Renal pelvis (tissue), 12 donors: ENCODE measurements at places on chromosomes 5 and 9.

- DNase-seq, result no peak
Measured at GRCh38 chr5:133957080-133957479, 11.3 kb downstream of the C5orf15 start.

DNA sequence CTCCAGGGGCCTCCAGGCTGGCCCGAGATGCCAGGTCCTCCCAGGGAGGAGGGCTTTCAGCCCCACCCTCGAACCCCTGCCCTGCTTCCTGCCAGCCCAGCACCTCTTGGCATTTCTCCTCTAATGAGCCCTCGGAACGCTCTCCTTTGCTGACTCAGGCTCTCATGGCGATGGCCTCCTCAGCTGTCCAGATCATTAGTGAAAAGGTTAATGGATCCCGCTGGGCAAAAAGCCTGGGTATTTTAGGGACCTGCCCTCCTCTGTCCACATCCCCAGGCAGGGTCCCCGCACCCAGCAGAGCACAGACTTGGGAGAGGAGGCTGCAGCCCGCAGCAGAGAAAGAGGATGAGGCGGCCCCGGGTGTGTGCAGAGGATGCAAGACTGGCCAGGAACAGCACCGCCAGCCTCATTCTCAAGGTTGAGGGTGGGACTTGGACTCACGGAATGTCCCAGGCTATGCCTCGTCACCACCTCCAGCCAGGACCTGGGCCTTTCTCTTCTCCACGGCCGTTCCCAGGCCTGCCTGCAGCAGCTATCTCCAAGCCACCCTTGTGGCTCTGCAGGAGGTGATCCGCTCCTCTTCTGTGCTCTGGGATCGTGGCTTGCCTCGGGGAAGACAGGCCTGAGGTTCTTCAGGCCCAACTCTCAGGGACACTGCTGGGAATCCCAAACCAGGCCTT, 23.0 kb upstream of the ADAMTS2 start:
- DNase-seq, result no peak

DNA sequence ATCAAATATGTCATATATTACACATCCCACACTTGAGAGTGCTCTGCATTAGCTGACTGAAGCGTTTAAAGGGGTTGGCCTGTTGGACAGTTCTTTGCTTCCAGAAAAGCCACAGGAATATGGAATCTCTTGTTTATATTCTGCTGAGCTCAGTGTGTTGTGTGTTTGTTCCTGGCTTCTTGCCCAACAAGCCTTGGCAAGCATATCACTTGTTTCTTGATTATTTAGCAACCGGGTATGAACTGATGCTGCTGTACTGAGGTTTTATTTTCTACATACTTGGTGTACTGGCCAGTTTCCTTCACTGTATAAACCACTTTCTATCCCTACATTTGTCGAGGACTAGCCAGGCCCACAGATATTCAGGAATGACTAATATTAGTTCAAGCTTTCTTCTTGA, 378.9 kb downstream of the KCTD16 start:
- peak; percentile 59 for DNase-seq

DNA sequence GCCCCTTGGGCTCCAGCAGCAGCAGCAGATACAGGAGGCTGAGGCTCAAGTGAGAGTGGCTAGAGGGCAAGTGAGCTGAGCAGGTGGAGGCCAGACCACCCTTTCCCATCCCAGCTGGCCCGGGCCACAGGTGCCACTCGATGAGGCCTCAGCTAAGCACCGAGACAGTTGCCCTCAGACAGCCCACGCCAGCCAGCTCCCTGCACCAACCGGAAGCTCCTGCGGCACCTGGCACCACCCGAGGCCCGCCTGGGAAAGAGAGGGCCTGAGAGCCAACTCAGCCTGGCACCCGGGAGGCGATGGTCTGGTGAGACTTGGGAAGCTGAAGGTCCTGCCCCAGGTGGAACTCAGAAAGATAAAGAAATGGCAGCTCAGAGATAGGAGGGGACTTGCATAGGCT, 28.3 kb upstream of the TTLL11 start:
- no peak for DNase-seq

GRCh38 chr5:123813937-123814624, 302.1 kb downstream of the CSNK1G3 start:
- DNase-seq, result peak; percentile 69

DNA sequence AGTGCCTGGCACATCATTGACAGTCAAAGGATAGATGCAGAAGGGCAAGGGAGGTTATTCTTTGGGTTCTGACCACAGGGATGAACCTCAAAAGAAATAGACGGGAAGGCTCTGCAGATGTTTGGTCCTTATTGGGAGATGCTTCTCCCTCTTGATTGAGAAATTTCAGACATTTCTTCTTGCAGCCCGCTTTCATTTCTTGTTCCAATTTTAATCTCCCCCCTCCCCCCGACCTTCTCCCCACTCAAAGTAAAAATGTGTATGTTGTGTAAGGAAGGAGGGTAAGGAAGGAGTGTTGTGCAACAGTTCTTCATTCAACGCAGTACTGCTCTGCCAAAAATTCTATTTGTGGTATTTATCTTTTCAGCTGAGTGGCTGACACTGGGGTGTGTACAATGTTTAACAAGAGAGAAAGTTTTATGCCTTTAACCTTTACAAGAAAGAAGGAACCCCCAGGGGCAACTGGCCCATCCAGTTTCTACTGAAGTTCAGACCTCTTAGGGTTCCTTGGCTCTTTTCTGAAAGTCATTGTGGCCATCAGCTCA, 46.3 kb upstream of the TNFSF15 start:
- DNase-seq, result no peak

- no peak for DNase-seq
Measured at GRCh38 chr5:72842816-72843215, 26.4 kb downstream of the TNPO1 start.

DNA sequence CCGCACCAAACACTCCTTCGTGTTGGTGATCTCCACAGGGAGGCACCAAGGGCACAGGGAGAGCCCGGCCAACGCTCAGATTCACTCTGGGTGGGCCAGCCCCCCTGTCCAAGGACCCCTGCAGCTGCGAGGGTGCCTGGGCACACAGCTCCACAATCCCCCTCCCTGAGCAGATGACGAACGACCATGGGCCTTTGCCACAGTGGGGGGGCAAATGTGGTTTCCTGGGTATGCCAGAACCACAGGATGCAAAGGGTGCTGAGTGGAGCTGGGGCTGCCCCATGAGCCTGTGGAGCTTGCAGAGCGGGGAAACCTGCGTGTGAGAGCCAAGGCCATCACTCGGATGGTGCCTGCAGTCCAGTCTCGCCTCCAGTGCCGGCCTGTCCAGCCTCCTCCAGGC, 31.0 kb downstream of the LPCAT1 start:
- no peak for DNase-seq

GRCh38 chr5:63125862-63126261, 547.2 kb downstream of the LRRC70 start:
- DNase-seq, result peak; percentile 4

DNA sequence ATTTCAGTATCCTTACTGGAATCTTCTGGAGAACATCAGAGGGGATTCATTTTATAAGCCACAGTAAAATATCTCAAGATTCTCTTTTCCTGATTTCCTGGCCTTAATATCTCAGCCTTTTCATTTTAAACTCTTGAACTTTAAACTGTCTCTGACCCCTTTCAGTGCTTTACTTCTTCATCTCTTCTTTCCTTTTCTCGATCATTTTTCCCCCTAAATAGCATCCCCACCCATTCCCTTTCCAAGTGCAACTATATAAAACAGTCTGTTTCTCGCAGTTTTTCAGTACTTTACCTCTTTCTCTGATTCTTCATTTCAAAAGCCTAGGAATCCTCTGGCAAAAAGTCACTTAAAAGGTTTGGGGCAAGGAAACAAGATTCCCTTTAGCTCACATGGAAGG, 80.5 kb downstream of the PALM2AKAP2 start:
- no peak for DNase-seq

DNA sequence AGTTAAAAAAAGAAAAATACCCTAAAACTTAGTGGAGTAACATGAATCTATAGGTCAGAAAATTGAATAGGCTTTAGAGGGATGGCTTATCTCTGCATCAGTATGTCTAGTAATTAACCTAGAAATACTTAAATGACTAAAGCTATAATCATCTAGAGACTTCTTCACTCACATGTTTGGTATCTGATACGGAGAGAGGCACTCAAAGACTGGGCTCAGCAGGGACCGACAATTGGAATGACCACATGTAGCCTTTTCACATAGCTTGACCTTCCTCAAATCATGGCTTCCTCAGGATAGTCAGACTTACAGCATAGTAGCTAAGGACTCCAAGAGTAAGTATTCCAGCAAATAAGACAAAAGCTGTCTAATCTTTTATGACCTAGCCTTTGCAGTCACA, 105.3 kb upstream of the RORB start:
- no peak for DNase-seq

- DNase-seq, result no peak
Measured at GRCh38 chr5:10319202-10319851, 11.6 kb upstream of the CMBL start.

DNA sequence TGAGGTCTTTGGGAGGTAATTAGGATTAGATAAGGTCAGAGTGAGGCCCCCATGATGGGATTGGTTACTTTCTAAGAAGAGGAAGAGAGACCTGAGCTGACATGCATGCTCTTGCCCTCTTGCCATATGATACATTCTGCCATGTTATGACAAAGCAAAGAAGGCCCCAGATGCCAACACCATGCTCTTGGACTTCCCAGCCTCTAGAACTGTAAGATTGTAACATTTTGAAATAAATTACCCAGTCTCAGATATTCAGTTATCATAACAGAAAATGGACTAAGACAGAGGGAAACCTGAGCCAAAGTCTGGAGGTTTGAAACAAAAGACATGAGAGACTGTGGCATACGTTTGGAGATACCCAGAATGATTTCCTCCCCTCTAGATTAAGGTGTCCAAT, 318.6 kb downstream of the ARHGEF28 start:
- no peak for DNase-seq

- no peak for DNase-seq
Measured at GRCh38 chr9:107819772-107820565, 330.4 kb upstream of the KLF4 start.

GRCh38 chr5:15683332-15683731, 183.4 kb downstream of the FBXL7 start:
- DNase-seq, result peak; percentile 42

DNA sequence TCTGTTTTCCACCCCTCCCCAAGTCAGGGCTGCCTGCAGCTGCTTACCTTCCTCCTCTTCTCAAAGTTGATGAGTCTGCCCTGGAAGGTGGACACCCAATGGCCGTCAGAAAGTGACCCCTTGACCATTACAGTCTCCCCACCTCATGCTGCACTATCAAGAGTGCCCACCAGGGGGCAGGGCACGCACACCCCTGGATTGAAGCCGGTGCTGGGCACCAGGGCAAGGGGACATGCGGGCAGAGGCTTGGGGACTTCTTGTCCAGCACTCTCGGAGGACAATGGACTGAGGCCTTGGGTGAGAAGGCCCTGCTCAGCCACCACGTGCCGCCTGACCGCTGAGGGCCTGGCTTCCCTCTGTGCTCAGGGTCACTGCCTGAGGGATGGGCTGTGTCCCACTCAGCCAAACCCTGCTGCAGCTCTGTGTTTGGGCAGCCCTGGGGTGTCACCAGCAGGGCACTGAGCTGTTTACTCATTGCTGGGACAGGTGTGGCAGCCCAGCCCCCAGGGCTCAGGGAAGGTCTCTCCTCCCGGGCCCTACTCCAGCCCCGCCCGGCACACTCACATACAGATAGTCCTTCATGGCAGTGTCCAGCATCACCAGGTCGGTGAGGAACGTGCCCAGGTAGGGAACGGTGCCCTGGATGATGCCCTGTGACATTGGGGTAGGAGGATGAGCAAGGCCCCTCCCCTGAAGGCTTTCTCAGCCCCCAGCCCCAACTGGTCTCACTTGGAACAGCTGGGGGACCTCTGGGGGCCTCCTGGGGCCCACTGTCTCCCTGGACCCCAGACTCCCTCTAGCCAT, 17.7 kb downstream of the RALGDS start:
- DNase-seq, result no peak

GRCh38 chr5:115785381-115786065, 30.9 kb downstream of the CDO1 start:
- DNase-seq, result peak; percentile 42

DNA sequence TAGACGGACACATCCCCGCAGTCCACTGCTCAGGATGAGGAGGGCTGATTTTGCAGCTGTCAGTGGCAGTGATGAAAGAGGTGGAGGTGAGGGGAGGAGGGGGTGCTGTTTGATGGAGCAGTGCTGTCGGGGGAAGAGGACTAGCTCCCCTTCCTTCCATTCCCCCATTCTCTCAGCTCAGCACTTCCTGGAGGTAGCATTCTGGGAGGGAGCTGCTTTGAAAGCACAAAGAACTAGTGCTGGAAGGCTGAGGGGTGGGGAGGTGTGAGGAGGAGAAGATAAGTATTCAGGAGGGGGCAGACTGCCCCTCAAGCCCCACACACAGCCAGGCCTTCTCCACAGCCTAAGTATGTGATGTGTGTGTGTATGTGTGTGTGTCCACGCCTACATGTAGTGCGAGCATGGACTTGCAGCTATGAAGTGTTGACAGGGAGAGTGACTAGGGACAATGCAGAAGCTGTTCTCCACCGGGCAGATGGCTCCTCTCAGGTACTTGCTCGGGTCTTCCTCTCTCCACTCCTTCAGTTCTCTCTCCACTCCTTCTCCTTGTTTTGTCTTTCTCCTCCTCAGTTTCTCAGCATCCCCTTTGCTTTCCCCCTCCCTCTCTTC, 65.5 kb upstream of the HSPA9 start:
- no peak for DNase-seq

DNA sequence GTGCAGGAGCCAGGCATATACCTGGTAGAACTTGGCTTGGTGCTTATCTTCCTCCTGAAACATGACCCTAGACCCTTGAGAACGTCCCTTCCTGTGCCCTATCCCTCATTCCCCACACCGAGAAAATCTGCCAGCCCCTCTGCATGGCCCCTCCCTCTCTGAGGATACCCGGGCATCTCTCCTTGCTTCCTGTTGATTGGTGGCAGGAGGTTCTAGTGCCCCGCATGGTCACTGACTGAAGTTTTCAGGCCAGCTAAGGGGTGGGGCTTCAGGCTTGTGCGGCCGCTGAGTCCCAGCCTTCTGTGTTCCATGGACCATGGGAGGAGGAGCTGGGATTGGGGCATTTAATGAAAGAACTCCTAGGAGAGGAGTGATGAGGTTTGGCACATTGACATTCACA, 22.8 kb downstream of the IGIP start:
- DNase-seq, result peak; percentile 16

GRCh38 chr9:6910032-6910431, 152.3 kb downstream of the KDM4C start:
- no peak for DNase-seq

DNA sequence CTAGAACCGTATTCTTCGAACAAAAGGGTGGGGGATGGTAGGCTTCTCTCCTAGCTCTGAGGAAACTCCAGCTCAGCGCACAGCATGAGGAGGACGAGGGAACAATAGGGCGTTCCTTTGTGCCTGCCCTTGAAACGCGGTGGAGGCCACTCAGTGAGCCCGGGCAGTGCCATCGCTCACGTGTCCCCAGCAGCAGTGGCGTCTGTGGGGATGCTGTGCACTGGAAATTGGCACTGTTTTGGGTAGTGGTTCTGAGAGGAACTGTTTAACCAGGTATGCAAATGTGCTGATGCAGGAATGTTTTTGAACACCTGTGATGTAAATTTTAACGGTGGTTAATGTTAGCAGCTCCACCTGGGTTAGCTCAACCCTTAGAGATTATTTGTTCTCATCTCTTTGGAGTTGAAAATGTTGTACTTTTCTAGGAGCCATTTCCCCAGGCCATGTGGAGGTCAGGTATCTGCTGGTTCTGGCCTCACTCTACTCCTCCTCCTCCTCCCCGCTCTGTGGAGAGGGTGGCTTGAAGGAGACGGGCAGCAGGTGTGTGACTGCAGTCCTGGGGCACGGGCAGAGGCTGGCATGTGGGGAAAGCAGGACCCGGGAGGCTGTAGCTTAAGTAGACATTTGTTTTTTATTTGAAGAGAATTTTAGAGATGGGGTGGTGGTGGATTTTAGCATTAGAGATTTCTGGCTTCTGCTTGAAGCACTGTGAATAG, 48.3 kb downstream of the EHMT1 start:
- no peak for DNase-seq
